ENCODE measurements at places on chromosomes 3 and 15.

DNA sequence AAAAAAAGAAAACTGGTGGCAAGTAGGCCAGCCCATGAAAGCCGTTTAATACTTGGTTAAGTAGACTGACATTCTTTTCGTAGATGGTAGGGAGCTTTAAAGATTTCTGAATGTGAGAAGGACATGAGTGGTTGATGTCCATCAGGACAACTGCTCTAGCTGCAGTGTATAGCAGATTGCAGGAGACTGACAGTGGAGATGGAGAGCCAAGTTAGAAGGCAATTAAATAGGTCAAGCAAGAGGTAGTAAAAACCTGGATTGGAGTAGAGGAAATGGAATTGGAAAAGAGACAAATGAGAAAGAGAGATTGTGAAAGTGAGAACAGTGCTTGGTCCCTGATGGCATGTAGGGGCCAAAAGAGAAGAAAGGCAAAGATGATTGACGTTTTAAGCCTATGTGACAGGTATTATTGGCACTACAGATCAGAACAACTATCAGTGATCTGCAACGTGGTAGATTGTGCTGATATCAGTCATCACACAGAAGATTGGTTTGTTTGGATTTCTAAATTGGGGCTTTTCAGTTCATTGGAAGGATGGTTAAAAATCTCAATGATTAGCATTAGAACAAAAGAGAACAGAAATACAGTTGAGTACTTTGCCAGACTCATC is 74.0 kb downstream of the CNTN4 start:
- DNase-seq: no peak

GRCh38 chr3:194272221-194272620 is 78.9 kb downstream of the CPN2 start:
- DNase-seq: no peak

GRCh38 chr3:53555068-53555588 is 60.7 kb downstream of the CACNA1D start:
- DNase-seq: no peak

DNA sequence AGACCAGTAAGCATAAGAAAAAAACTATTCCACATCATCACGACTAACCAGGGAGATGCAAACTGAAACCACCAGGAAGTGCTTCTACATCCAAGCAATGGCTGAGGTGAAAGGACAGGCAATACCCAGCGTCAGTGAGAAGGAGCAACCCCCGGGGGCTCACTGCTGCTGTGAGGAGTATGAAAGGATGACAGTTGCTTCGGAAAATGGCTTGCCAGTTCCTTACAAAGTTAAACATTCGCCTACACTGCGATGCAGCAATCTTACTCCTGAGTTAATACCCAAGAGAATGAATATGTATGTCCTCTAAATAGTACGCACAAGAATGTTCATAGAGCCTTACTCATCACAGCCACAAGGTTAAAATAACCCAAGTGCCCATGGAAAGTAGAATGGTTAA is 13.3 kb upstream of the PLXNA1 start:
- DNase-seq: no peak

DNA sequence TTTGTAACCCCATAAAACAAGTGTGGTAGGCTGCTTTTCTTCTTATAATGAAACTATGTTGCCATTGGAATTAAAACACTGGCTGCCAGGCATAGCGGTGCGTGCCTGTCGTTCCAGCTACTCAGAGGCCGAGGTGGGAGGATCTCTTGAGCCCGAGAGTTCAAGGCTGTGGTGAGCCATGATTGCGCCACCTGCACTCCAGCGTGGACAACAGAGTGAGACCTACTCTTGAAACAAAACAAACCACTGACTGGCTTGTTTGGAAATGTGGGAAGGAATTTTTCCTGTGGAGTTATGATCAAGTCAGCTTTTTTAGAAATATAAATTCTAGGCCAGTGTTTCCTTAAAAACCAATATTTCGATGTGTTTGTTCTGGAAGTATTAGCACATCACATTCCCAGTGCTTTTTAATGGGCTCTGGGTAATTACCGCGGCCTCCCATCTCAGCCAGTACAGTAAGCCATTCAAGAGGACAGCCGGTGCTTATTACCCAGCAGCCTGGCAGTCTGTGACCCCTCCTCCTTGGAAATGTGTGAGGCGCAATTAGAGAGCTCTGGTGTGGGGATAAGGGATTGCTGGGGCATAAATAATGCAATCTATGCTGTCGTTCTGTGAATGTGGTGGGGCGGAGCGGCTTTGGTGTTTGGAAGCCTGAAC is 58.3 kb upstream of the TRAK1 start:
- DNase-seq: no peak

DNA sequence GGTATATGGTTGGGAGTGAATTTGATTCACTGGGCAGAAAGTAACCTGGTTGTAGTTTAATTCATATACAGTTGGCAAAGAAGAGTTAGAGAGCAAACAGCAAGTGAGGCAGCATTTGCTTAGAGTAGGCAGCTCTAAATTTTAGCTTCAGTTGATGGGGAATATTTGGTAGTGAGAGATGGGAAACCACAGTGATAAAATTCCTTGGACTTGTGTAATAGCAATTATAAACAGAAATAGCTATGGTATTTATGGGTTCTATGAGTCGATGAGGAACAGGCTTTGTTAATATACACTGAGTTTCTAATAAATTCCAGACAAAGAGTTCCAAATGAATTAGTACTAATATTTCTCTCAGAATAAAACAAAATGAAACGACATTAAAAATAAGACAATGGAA is 894.0 kb downstream of the ROBO2 start:
- no peak for DNase-seq

- DNase-seq: no peak
Measured at GRCh38 chr3:155154255-155154654, 74.1 kb downstream of the MME start.

DNA sequence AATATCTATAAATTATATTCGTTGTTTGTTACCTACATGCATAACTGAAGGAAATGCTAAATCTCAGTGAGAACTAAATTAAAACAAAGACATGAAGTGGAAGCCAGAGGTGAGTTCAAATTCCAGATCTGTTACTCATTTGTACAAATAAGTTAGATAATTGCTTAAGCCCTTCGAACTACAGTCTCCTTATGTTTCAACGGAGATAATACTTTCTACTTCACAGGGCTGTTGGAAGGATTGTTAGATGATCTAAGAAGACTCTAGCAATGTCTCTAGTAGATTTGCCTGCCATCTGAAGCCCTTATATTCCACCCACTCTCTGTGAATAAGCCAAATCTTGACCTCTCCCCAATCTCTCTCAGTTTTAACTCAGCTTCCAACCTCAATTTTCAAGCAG is 125.8 kb downstream of the P2RY1 start:
- DNase-seq: no peak

GRCh38 chr3:30017901-30018300 is 588.5 kb upstream of the TGFBR2 start:
- no peak for DNase-seq

DNA sequence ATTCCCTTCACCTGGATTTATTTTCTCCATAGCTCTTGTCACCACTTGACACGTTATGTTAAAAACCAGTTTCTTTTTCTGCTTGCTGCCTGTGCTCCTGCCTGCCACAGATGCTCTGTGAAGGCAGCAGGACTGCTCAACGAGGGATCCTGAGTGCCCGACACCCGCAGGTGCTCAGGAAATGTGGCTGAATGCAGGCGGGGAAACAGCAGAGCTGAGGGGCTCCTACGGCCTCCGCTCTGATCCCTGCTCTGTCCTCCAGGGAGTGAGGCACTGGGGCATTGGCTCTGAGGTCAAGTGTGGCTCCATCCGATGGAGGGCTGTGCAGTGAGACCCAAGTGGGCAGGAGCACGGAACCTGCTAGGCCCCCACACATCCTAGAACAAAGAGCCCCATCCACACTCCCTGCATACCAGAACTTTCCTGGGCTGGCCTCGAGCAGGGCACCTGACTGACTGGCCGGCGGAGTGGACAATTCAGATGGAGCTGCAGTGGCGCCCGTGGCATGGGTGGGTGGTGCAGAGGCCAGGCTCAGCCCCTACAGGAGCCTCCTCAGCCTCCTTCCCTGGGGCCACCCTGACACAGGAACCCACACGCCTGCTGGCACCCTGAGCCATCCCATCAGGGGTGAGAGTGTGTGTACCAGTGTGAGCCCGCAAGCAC is 27.9 kb downstream of the IQSEC1 start:
- no peak for DNase-seq

- no peak for DNase-seq
Measured at GRCh38 chr15:92808598-92809063, 91.5 kb upstream of the CHD2 start.

DNA sequence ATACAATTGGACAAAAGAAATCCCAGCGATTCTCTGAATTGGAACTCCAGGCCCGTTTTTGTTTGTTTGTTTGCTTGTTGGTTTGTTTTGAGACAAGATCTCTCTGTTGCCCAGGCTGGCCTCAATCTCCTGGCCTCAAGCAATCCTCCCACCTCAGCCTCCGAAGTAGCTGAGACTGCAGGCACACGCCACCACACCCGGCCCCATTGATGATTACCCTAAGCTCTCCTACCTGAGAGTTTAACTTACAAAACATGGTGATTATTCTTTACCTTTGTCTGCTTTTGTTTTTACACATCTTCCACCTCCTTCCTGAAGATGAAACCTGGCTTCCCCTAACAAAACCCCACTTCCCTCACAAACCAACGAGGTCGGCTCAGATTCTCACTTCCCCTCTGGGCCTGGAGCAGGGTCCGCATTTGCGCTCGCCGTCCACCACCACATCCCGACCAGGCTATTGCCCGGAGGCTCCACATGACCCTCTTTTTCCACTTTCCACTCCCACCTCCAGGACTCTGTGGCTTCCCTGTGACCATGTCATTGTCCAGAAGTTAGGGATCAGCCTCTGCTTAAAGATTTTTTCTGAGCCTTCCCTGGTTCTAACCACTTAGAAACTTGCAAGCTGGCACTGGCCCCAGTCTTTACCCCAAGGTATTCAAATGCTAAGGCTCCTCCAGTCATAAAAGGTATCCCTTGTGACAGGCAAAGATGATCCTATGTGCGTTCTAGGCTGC is 14.8 kb downstream of the KLHL6 start:
- no peak for DNase-seq

DNA sequence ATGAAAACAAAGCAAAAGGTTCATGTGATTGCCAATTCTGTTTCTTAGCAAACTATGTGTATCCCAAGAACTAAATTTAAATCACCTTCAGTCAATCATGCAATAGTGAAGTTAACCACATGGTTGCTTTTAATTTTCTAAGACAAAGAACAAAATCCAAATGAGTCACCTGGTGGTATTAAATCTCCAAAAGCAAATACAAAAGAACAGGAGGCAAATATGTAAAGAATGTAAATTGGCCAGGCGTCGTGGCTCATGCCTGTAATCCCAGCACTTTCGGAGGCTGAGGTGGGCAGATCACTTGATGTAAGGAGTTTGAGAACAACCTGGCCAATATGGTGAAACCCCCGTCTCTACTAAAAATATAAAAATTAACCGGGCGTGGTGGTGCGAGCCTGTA is 54.2 kb upstream of the PIK3R4 start:
- no peak for DNase-seq

GRCh38 chr15:74540161-74540760 is 759 bp upstream of the ARID3B start:
- no peak for DNase-seq

DNA sequence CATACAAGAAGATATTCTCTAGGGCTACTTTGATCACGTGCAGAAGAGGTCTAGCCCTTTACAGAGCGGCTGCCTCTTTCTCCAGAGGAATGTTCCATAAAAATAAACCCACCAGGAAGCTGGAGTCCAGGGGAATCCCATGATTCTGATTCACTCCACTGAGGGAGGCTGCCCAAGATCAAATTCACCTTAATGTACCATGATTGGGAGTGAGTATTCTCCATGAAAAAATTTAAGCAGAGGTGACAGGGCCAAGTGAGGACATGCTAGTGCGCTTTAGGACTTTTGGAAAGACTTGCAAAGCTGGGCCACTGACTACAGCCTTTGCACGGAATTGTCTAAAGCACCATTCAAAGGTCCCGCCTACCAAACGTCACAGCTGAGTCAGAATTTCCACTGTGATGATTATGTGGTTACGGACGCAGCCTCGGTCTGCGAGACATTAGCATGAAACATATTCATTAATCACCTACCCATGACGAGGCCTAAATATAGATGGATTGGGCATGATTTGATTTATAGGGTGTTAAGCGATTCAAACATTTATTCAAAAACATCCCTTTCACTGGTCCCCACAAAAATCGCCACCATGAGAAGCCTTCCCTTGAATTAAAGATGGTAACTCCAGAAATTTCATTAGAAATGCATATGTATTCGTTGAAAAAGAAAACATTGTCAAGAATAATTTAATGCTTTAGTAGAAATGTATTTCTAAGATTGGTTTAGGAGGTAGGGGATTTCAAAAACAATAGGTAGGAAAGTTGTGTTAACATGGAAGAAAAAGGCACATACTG is 152.6 kb downstream of the GREM1 start:
- no peak for DNase-seq

DNA sequence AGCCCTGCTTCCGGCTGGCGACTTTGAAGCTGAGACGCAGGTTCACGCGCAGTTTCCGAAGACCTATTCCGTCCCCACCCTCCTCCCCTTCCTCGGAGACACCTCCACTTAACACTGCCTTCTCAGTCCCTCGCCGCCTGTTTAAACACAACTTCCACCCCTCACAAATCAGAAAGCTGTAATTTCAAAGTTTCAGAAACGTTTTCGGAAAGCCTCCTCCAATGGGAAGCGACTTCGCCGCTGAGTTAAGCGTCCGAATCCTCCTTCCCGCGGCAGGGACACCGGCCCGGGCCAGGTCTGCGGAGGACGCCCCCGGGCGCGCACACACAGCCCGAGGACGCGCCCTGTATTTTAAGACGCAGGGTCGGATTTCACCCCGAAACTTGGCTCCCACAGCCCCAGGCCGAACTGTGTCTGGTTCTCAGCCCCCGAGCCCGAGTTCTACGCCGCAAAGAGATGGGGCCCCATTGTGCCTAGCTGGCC is 559 bp upstream of the LRRN1 start:
- DNase-seq: peak; percentile 20

DNA sequence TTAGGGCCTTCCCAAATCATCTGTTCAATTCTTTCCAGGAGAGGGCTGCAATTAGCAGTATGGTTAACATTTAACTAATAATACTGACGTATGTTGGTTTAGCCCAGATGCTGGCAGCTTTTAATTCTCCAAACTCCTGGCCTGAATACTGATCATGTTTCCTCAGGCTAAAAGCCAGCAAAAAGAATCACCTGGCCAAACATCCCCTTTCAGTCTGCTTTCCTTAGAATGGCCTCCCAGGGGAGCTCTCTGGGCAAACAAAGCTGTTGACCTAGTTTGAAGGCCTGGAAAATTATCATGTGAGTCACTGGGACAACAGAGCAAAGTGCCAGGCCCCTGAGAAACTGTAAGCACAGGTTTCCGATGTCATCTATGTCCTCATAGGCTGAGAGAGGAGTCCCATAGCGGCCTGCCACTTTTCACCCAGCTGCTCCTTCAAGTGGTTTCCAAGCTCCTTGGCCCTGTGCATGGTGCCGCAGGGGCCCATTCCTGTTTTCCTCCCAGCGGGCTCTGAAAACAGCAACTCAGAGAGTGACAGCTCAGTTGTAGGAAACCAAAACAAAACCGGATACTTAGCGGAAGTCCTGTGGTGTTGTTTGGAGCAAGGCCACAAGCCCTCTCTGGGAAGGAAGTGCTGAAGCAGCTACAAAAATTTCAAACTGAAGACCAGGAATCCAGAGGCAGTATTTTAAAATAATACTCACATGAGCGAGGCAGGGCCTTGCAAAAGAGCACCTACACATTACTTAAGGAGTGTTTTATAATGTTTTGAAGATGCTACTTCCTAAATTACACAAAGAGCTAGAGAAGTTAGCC is 36.5 kb upstream of the RAB11A start:
- DNase-seq: peak; percentile 15

Measured in stimulated activated CD8-positive, alpha-beta memory T cell treated with anti-CD3 and anti-CD28 coated beads, Interleukin-15, amount 100 ng/mL, for 1 hour (primary cell).